ENCODE measurements at places on chromosomes 1 and 21.

- no peak for DNase-seq
Observed at GRCh38 chr1:39685071-39685470, 6.2 kb downstream of the HPCAL4 start.

DNA sequence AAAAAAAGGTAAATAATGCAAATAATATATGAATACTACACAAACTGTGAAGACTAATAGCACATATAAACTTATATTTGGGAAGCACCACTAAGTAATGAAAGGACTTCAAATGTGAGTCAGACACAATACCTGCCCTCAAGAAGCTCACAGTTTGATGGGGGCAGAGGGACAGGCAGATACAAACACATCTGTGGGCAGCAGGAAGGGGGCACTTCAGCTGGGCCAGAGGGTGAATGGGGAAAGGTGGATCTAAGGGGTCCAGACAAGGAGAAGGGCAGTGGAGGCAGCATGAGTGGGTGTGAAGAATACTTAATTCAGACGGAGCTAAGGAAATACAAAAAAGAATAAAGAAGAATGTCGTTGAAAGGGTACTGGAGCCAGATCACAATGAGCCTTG lies 114.2 kb downstream of the TGFBR3 start:
- no peak for DNase-seq

GRCh38 chr1:70353601-70354331 lies 756 bp downstream of the ANKRD13C start:
- DNase-seq = no peak

DNA sequence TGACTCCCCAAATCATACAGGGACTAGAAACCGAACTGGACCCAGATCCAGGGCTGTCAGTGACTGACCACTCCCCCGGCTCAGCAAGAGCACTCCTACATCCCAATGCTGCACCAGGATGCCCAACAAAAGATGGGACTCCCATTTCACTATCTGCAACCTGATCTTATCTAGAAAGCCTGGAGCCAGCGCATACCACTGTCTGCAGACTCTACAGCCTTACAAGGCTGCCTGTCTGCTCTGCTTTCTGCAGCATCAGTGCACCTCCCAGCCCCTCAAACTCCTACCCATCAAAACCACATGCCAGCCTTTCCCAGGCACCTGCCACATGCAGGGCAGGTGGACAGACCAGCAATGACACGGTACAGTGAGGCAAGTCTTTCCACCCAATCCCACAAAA lies 52.2 kb downstream of the SSBP3 start:
- DNase-seq = no peak

GRCh38 chr1:168467452-168467851 lies 76.3 kb downstream of the XCL2 start:
- DNase-seq = no peak

DNA sequence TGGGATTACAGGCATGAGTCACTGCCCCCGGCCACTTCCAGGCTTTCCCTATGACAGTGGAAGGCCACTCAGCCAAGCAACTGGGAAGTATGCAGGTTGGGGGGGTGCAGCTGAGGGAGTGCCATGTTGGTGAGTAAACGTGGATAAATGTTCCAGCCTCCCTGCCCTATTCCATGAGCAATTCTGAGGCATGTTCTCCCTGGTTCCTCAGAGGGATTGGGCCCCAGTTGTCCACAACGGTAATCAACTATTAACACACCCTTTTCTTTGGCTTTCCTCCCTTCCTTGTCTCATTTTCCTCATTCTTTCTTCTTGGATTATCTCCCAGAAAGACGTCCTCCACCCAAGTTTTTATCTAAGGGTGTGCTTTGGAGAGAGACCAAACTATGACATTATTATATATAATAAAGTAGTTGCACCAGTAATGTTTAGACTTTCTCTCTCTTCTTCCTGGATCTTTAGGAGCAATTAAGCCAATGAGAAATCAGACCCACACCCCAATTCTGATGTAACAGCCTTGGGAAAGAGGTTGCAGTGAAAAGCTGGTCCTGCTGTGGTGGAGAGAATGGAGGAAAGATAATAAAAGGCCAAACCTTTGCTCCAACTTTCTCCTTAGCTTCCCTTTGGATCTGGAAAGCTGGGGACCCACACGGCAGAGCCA lies 6.8 kb upstream of the SLAMF9 start:
- no peak for DNase-seq

DNA sequence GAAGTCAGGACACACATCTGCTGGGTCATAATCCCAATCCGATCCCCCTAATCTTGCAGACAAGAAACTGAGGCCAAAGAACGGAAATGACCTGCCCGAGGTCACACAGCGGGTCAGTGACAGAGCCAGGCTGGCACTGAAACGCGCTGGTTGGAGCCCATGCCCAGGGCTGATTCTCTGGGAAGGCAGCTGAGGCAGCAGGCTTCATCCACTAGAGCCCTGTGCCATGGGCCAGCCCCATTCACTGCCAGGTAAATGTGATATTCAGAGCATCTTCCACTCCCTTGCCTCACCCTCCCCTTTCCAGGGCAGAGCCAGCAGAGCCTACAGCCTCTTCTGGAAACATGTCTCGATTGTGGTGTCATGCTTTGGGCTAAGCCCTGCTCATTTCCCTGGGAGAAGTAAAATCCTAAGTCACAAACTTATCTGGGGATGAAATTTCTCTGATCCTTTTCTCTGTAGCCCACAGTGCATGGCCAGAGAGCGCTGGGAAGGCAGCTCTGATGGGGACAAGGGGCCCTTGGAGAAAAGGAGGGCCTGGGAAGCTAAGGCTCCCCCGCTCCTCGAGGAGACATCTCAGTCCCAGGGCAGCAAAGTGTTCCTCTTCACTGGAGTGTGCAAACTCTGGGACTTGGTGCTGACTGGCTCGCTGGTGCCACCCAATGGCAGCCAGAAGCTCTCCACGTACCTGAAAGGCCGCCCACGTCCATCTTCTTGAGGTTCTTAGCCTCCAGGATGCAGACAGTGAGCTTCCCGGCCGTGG lies 110.4 kb downstream of the SYT2 start:
- no peak for DNase-seq

DNA sequence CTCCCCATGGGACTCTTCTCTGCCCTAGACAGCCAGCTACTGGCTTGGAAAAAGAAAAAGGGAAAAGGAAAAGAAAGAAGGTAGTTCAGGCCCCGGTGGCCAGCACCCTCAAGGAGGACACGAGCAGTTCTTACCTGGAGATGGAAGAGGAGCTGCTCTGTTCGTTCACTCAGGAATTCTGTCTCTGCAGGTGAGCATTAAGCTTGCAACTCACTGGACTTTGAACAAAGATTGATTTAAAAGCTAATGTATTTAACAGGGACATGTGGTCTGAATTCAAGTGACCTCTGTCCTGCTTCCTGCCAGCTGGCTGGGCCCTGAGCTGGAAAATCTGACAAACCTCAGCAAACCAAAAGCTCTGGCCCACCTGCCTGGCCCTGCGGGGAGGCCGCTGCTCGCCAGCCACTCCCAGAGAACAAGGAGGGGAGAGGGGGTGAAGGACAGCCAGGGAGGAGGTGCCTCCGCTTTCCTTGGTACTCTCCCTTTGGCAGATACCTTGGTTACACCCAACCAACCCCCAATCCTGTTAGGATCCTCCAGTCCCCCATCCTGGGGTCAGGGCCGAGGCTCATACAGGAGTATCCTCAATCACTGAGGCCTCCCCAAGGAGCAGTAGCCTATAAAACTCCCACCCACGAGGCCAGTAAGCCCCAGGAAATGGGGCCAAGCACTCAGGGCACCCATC lies at the start of gene PDZK1:
Gene PDZK1 (minus strand): TSS at position 186 of the 685 bp plus-strand sequence. CDS start 19,347 bp downstream, outside the sequence.
- DNase-seq = no peak

- no peak for DNase-seq
Observed at GRCh38 chr1:220182111-220182510, 88.2 kb downstream of the IARS2 start.

GRCh38 chr1:39061951-39062350 lies 35.8 kb downstream of the NDUFS5 start:
- DNase-seq = no peak

GRCh38 chr1:83910461-83910860 lies 88.5 kb downstream of the TTLL7 start:
- DNase-seq = no peak

DNA sequence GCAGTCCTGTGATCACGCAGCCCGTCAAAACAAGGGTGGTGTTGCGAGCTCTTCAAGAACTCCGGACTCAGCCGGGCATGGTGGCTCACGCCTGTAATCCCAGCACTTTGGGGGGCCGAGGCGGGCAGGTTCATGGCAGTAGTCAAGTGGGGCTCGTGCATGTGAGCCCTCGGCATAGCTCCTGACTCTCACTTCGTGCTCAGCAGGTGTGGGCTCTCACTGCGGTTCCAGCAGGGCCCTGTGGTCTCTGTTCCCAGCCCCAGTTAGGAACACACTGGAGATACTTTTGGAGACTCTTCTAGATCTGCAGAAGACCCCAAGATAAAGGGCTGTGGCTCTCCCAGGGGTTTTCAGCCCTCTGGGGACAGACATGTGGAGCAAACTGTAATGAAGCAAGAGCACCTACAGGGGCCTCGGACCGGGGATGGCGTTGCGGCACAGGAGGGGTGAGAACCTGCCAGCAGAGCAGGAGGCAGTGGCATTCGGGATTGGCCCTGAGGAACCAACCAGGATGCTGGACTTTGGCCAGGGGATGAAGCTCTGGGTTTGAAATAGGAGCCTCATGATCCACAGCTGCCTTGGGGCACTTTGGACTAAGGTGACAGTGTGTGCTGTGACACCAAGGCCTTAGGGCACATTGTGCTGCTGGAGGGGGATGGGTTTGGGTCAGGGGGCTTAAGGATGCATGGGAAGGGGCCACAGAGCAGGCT lies 443.2 kb downstream of the CAMTA1 start:
- no peak for DNase-seq

GRCh38 chr1:18293291-18293690 lies 185.7 kb downstream of the IGSF21 start:
- no peak for DNase-seq

DNA sequence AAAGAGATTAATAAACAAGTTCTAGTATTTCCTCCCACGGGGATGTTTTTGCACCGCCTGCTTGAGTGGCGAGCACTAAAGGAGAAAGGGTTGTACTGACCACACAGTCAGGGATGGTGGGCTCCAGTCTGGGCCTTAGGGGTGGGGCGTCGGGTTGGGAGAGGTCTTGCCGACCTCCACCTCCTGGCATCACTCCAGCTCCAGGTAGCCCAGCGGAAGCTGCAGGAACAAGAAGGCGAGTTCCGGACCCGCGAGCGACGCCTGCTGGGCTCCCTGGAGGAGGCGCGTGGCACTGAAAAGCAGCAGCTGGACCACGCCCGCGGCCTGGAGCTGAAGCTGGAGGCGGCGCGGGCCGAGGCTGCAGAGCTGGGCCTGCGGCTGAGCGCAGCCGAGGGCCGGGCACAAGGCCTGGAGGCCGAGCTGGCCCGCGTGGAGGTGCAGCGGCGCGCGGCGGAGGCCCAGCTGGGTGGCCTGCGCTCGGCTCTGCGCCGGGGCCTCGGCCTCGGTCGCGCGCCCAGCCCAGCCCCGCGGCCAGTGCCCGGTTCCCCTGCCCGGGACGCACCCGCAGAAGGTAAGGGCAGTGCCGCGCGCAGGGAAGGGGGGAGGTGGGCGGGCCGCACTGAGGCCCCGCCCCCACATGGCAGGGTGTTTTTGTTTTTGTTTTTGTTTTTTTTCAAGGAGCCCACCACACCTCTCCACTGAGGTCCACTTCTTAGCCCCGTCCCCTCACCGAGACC lies 19.7 kb downstream of the MFAP2 start:
- no peak for DNase-seq
